COLO829 (cell line): ENCODE measurements at places on chromosomes 6 and 20.

GRCh38 chr6:99146711-99147110 is 199.0 kb upstream of the FBXL4 start:
- DNase-seq: no peak

DNA sequence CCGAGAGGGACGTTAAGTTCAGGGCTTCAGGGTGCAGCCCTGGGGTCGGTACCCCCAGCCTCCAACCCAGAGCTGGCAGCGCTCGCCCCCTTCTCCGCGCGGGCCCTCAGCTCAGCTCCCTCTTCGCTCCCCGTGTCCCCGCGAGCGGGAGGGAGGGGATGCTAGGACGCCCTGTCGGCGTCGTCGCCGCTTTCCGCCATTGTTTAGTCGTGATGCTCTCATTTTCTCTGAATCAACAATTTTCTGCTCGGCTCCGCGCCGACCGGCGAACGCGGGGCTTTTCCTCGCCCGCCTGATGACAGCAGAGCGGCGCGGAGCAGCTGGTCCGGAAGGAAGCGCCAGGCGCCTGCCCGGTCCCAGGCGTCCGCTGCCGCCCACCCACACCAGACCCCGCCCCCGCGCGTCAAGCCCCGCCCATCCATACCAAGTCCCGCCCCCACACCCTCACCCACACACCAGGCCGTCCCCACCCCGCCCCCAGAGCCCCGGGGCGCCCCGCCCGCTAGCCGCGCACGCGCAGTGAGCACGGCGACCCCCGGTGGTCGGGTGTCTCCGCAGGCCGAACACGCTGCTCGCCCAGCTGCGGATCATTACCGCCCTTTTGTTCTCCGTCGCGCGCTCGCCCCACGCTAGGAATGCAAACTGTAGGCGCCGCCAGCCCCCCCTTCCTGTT is 50.1 kb upstream of the SLC32A1 start:
- peak; percentile 28 for DNase-seq

- DNase-seq: no peak
Measured at GRCh38 chr20:46624946-46625345, 26.3 kb downstream of the SLC13A3 start.

DNA sequence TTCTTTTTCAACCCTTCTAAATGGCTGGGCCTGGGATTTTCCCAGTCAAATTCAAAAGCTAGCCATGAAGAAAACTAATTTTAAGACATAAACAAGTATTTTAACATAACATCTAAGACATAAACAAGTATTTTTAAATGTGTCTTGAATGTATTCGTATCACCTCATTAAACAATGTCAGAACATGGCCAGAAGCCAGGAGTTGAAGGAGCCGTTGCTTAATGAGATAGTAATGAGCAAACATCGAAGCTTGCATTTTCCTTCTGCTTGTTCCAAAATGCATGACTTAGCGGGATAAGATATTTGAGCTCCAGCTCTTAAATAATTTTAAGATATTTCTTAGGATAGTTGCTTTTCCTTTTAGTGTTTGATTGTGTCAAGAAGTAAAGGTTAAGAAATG is 4.2 kb upstream of the RNF182 start:
- no peak for DNase-seq

GRCh38 chr20:49519212-49519712 is 36.8 kb upstream of the KCNB1 start:
- no peak for DNase-seq

DNA sequence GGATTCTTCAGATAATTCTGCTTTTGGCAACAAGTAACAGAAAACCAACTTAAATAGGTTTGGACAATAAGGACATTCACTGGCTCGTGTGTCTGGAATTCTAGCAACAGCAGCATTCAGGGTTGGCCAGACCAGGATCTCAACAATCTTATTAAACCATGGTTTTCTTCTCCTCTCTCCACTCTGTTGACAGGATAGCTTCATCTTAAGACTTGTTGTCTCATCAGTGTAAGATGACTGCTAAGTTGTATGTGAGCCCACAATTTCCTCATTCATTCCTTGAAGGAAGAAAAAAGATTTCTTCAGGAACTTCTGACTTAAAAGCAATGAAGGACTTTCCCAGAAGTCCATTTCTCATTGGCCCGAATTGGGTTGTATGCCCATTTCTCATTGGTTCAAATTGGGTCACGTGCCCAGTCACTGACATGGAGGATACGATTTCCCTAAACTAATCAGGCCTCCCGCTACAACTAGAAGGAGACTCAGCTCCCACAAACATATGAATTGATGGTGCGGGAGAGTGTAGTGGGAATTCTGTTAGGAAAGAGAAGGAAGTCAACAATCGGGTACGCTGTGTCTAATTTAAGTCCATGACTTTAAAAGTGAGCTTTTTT is 83.7 kb downstream of the SLC22A3 start:
- peak; percentile 30 for DNase-seq
